ENCODE measurements at places on chromosomes 13 and 19. TPM values are rescaled to one million over a fixed set of nuclear protein-coding genes. Genes with fewer than 3 reads are reported as not detected.

Gene SLC10A2
- not detected for total RNA-seq

Gene SSC5D
- 0.34 TPM for total RNA-seq

Gene PODNL1
- total RNA-seq: 0.46 TPM

Gene ZNF492
- total RNA-seq: 3.6 TPM

GRCh38 chr13:85728811-85729210 lies 70.4 kb downstream of the SLITRK6 start:
- DNase-seq: no peak

DNA sequence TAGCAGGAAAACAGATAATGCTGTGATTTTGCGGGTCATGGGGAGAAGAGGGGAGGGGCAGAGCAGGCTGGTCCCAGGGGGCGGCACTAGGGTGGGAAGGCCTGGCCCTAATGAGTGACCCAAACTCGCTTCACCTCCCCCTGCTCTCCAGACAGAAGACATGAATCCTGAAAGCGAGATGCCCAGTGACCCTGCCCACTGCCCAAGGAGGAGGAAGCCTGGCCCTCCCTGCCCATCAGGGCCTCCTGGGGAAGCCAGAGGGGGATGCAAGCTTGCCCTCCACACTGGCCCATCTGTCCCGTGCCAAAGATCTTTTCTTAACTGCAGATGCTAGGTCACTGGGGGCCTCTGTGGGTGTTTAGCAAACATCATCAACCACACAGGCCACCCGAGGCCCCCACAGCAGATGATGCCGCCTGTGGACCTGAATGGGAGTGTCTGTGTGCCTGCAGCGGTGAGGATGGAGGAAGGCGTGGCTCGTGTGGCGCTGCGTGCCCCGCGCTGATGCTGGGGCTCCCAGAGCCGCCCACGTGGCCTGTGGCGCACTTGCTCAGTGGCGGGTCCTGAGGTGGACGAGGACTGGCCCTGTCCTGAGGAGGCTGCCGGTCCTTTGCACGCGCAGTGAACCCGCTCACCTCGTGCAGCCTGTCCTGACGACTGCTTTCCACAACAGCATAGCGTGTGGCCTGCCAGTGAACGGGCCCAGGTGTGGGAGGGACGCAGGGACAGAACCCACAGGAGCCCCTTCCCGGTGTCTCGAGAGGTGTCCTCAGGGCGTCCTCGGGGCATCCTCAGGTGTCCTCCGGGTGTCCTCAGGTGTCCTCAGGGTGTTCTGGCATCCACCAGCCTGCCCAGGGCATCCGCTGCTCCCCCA lies 80.5 kb upstream of the MCF2L start:
- peak; percentile 2 for DNase-seq

DNA sequence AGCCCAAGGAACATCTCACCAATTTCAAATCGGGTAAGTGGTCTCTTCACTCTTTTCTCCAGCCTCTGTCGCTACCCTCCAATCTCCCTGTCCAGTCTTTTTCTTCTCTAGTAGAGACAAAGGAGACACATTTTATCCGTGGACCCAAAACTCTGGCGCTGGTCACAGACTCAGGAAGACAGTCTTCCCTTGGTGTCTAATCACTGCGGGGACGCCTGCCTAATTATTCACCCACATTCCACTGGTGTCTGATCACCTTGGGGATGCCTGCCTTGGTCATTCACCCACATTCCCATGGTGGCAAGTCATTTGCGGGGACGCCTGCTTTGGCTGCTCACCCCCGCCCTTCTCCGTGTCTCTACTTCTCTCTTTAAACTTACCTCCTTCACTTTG lies 13.8 kb upstream of the OR10H1 start:
- DNase-seq: no peak

DNA sequence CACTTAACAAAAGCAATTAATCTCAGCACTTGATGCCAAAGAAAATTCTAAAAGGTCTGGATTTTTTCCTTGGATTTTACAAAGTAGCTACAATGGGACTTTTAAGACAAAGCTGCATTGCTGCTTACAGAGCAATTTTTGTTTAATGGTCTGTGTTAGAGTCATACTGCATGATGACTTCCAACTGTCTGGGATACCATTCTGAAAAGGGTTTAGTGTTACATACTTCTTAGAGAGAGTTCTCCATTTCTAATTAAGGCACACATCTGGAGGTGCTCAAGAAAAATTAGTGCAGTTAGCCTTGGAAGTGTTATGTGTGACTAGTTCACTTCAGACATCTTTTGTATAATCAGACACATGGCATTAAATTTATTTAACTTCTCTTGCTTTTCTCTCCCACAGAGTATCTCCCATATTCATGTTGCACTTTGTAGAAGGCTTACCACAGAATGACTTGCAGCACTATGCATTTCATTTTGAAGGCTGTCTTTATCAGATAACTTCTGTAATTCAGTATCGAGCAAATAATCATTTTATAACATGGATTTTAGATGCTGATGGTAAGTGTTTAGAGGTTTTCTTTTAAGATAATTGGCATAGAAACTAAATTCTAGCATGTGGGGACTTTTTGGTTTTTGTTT lies 35.1 kb downstream of the USPL1 start:
- DNase-seq: no peak

DNA sequence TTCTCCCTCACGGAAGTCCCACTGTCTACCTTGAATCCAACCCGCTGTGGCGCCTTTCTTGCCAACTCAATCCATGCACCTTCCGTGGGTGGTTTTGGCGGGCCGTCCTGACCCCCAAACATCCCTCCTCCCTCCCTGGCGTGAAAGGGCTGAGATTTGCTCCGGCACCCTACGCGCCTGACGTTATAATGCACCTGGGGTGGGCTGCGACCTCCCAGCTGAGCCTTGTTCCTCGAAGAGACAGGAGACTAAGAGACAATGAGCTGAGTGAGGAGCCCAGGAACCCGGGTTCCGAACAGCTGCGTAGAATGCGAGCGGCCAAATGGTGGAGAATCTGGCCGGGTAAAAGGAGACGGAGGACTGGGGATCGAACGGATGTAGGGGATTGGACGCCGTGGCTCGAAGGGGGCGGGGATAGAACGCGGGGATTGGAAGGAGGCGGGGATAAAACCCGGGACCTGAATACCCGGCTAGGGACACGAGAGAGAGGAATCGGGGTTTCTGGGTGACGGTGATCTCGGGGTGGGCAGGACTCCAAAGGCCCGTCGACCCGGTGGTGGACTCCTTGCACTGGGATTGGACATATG lies at the start of gene CPT1C:
CPT1C (plus strand) TSS at position 461 of the 587 bp plus-strand sequence. CDS start 1,137 bp downstream, outside the sequence.
- DNase-seq: peak; percentile 77

- no peak for DNase-seq
Measured at GRCh38 chr13:113632706-113633484, 25.1 kb downstream of the ATP4B start.

DNA sequence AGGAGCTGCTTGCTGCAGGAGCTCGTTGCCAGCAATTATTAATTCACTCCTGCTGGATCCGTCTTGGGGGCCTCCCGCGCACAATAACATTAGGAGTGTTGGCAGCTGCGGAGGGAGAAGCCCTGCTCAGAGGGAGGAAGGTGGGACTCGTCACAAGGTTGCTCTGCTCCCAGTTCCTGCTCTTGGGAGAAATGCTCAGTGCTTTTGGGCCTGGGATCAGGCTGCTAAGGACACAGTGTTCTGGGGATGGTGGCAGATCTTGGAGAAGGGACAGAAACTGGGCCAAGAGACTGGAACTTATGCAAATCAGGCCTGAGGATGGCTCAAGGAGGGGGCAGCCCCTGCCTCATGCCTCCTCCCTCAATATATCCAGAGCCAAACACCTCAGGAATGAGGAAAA lies 78.9 kb upstream of the OLFM4 start:
- no peak for DNase-seq

- peak; percentile 83 for DNase-seq
Measured at GRCh38 chr19:14536926-14537692, 7.7 kb downstream of the TECR start.

GRCh38 chr19:17794731-17795494 lies at the start of gene B3GNT3:
TSS of gene B3GNT3 (plus strand) at chr19:17795138. CDS start at chr19:17807808, 12,670 bp downstream.
- DNase-seq: peak; percentile 56

GRCh38 chr13:42808341-42808940 lies 27.1 kb downstream of the FAM216B start:
- no peak for DNase-seq

All from activated CD4-positive, alpha-beta T cell treated with anti-CD3 and anti-CD28 coated beads for 36 hours (primary cell).